CD4-positive, alpha-beta T cell treated with Interleukin-21 for 1 hour (primary cell): ENCODE measurements at places on chromosomes 7 and 10.

GRCh38 chr7:76069238-76069638 lies 21.3 kb downstream of the MDH2 start:
- no peak for DNase-seq

DNA sequence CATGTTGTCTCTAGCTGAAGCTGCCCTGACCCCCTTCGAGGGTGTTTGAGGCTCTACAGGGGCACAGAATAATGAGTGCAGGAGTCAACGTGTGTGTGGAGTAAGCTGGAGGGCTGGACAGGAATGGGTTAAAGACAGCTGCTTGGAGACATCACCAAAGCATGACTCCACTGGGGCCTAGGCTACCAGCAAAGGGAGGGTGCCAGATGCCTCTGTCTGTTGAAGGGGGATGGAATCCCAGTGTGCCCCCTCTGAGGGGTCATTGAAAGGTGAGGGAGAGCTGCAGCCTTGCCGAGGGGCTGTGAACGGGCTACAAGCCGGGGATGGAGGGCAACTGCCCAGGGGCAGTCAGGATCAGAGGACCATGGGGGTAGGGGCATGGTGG lies 51.7 kb upstream of the PODXL start:
- no peak for DNase-seq

DNA sequence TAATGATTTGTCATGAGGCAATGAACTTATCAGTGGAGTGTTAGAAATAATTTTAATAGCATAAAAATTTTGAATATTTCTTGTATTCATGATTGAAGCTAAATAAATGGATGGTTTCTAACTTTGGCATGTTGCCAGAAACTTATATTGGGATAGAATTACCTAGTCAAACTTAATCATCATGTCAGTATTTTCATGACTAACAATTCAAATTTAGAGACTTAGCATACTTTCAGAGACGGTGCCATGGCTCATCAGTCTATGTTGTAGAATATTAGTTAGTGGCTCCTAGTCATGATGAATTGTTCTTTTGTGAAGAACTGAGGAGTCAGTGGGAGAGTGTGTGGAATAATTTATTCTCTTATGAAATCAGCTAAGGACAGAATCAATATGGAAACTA lies 599.6 kb upstream of the POT1 start:
- DNase-seq = no peak

DNA sequence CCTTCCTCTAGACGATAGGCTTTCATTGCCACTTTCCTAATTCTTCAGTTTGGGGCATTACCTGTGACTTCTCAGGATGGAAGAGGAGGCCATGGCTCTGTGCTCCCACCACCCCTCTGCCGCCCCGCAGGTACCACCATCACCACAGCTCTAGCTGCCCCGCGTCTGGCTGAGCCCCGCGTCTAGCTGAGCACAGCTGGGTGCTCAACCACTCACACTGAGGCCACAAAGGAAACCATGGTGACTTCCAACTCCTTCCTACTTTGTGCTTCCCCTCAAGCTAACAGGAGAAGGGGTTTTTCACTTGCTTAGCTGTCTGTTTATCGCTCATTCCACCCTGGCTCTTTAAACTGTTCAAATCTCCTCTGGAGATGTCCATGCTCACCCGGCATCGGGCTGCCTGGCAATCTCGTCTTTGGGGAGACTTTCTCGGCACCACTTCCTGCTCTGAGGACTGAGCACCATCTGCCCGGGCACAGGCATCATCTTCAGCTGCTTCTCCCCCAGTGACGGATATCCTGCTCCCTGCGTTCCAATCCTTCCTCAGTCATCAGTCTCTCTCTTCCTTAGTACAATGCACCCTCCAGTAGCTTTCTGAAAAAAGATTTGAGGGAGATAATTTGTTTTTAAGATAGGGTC lies 59.4 kb downstream of the MAD1L1 start:
- no peak for DNase-seq

DNA sequence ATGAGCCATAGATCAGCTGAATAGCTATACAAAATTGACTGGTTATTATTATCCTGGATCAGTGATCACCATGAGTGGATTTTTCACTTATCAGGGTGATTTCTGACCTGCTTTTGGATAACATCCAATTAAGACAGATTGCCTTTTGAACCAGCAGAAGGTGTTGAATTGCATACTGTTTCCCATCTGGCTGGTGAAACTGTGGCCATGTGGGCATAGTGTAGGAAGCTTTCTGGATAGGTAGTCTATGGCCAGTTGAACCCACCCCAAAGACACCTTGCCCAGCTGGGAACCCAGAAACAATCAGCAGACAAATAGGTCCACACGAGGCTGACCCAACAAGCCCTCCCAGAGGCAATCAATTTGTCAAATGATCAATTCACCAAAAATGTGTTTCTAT lies 29.3 kb downstream of the DNAJC12 start:
- no peak for DNase-seq

GRCh38 chr10:108753326-108753725 lies 1170.0 kb downstream of the XPNPEP1 start:
- no peak for DNase-seq

DNA sequence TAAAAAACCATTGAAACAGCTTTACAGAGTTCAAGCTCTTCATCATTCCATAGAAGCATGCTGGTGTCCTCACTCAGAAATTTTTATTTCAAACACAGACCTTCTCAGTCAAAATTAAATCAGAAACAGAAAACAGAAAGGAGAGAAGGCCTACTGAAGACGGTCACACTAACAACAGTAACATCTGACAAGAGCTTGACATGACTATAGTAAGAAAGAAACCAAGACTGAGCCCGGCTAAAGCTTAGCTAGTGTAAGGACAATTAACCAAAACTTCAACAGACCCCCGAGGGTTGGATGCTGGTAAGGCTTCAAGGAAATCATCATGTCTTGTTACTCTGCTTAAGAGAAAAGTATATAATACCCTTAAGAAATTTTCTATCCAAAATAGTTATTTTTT lies 38.6 kb downstream of the MTPN start:
- no peak for DNase-seq

DNA sequence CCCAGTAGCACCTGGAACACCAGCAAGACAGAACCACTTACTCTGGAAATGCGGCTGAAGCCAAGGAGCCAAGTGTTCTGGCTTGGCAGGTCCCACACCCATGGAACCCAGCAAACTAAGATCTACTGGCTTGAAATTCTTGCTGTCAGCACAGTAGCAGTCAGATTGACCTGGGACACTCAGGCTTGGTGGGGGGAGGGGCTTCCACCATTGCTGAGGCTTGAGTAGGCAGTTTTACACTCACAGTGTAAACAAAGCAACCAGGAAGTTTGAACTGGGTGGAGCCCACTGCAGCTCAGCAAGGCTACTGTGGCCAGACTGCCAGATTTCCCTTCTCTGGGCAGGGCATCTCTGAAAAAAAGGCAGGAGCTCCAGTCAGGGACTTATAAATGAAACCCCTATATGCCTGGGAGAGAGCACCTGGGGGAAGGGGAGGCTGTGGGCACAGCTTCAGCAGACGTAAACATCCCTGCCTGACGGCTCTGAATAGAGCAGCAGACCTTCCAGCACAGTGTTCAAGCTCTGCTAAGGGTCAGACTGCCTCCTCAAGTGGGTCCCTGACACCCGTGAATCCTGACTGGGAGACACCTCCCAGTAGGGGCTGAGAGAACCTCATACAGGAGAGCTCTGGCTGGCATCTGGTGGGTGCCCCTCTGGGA lies 121.2 kb downstream of the MTERF1 start:
- no peak for DNase-seq

DNA sequence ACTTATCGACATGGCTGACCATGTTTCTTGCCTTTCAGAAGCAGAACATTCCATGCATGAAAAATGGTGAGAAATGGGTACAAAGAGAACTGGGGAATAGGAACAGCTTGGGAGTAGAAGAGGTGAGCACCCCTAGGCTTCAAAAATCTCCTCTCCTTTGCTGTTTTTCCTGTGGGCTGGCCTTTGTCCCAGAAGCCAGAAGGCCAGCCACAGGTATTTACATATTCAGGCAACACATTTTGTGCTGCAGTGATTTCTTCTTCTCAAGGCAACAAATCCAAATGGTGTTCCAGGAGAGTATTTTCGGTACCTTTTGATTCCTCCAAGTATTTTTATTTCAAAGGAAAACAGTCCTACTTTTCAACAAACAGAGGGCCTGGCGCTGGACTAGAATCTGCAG lies 31.1 kb downstream of the ADARB2 start:
- no peak for DNase-seq

- no peak for DNase-seq
Measured at GRCh38 chr10:7192061-7192460, 218.8 kb downstream of the SFMBT2 start.

- DNase-seq = no peak
Measured at GRCh38 chr10:57102236-57102635, 741.2 kb upstream of the ZWINT start.

- DNase-seq = no peak
Measured at GRCh38 chr10:95341716-95342130, 50.9 kb upstream of the PDLIM1 start.

DNA sequence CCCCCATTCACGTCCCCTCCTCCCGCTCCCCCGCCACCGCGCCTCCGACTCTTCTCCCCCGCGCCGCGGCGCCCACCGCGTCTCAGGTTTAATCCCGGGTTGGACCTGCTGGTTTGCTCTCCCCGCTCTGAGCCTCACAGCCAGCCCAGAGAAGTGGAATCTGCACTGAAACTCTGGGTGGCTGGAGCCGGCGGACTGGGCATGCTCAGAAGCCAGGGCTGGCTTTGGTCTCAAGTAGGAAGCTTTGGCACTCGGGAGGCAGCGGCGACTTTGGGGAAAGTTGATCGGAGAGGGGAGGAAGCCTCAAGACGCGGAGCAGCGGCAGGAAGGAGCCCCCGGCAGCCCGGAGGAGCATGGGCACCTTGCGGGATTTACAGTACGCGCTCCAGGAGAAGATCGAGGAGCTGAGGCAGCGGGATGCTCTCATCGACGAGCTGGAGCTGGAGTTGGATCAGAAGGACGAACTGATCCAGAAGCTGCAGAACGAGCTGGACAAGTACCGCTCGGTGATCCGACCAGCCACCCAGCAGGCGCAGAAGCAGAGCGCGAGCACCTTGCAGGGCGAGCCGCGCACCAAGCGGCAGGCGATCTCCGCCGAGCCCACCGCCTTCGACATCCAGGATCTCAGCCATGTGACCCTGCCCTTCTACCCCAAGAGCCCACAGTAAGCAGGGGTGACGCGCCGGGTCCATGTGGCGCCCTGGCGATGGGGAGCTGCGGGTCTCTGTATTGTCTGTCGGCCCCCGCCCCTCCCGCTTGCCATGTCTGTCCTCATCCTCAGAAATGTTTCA lies at the start of gene PRKG1:
TSS of gene PRKG1 (plus strand) at position 250 of the 791 bp plus-strand sequence.
- no peak for DNase-seq

GRCh38 chr7:101173752-101174244 lies 6.3 kb downstream of the NAT16 start:
- peak; percentile 72 for DNase-seq

DNA sequence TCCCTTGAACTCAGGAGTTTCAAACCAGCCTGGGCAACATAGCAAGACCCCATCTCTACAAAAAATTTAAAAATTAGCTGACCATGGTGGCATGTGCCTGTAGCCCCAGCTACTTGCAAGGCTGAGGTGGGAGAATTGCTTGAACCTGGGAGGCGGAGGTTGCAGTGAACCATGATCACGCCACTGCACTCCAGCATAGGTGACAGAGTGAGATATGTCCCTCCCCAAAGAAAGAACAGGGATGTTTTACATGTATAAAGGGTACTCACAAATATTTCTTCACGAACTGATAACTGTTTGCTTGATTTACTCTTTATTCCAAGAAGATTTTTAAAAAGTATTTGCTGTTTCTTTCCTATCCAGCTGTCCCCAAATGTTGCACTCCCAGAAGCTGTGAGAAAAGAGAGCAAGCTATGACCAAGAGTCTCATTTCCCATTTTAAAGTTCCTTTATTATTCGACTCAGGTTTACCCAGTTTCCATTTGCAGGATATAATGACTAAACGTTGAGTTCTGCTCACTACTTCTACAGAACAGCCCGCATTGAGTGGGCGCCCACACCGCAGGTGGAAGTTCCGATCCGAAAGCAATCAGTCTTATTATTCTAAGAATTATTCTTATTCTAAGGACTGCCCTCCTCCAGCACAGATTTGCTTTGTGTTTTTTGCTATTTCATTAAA lies 90.7 kb downstream of the APBB1IP start:
- no peak for DNase-seq

- no peak for DNase-seq
Measured at GRCh38 chr10:132700156-132701098, 85.5 kb downstream of the NKX6-2 start.

DNA sequence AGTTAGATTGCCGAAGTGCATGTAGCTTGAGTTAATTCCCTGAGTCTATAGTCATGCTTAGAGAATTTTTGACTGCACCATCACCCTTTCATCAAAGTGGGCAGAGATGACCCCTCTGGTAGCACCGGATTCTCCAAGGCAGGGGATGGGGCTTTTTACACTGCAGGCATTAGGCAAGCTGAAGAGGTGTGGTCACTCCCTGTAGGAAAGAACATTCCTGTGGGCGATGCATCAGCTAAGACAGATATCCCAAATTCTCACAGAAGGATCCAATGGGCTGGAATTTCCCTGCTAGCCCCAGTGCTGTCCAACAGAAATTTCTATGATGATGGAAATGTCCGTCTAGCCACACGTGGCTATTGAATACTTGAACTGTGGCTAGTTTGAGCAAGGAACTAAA lies 118.2 kb downstream of the ADAM12 start:
- DNase-seq = no peak

DNA sequence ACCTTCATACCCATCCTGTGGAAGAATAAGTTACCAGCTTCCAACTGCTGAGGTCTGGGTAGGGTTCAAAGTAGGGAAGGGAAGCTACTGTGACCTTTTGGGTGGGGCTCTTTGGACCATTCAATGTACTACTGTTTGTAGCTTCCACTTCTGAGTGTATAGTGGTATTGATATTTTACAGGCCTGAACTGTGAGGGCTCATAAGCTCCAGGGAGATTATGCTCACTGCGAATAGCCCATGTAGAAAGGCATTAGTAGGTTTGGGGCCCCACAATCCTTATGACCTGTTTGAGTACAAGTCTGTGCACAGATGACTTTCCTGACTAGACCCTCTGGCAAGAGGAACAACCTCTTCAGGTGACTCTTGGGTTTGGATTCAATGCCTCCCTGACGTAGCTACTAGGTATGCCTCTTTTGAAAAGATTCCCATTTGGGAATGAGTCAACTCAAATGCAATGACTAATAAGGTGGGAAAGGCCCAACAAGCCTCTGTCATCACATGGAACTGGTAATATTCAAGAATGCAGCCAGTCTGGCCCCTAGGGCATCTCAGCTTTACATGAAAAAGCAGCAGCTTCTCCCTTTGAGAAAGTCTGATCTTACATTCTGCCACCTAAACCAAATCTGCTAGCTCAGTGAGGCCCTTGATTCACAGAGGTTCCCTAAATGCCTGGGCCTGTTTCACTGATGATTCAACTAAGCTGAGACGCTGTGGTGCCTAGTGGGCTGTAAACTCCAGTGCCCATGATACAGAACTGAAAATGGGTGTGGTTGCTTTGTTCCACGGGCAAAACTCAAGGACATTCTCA lies 79.8 kb downstream of the ABI1 start:
- DNase-seq = no peak

DNA sequence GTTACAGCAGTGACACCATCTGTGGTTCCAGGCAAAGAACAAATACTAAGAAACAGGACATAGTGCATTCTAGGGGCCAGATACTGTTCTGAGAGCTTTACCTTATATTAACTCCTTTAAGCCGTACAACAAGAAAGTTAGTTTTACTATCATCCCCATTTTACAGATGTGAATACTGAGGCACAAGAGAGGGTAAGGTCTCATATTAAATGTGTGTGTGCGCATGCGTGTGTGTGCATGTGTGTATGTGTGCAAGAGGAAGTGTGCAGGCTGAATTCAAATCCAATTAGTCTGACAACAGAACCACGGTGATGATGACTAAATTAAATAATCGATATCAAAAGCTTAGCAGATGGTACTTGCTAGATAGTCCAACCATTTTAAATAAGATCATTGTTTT lies 11.0 kb downstream of the TECTB start:
- no peak for DNase-seq
